HFF-Myc (cell line): ENCODE measurements at places on chromosomes 4 and X.

GRCh38 chr4:3530051-3530450 lies 2.2 kb downstream of the LRPAP1 start:
- DNase-seq: no peak

DNA sequence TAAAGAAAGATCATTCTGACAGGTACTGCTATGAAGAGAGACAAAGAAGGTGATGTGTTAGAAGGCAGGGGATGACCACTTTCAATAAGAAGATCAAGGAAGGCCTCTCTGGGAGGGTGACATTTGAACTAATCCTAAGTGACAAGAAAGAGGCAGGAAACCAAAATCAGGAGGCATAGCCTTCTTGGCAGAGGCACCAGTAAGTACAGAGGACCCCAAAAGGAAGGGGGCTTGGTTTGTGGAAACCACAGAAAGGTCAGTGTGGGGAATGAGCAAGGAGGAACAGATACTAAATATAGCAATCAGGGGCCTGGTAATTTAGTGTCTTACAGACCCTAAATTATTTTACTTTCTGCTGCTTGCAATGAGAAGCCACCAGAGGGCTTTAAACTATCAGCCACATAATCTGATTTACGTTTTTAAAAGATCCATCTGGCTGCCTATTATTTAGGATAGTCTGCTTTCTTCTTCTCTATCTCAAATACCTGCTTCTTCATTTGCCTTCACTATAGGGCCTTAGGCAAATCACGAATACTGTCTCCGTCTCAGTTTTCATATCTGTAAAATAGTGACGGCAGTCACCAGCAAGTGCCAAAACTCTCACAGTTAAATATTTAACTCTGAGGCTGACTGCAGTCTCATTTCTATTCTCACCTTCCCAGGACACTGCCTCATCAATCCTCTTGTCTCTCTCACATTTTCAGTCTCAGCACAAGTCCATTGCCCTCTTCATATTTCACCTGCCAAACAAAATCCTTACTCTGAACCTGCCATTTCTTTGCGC lies 16.7 kb downstream of the NR3C2 start:
- DNase-seq: no peak

DNA sequence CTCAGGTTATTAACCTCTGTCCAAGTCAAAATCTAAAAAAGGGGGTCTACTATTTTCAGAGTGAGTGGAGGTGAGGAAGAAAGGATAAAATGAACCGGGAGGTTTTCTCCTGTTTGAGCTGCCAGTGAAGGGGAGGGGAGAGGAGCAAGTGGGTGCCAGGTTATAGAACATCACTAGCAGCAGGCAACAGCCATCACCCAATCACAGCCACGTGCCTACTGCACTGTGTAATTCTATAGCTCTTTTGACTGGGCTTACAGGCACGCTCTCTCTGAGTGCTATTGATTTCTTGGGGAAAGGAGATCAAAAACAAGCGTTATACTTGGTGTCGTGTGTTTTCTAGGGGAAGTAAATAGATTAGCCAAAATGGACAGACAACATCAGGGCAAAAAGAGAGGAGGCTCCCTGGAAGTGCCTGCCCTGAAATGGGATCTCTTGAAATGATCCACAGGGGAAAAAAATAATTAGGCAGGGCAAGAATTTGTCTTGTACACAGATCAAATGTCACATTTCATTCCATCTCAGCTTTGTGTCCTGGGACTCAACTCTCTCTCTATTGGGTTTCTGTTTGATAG lies 300.5 kb upstream of the LCORL start:
- no peak for DNase-seq

- DNase-seq: no peak
These were observed 94.3 kb downstream of the VCX3A start for GRCh38 chrX:6440648-6441047.

DNA sequence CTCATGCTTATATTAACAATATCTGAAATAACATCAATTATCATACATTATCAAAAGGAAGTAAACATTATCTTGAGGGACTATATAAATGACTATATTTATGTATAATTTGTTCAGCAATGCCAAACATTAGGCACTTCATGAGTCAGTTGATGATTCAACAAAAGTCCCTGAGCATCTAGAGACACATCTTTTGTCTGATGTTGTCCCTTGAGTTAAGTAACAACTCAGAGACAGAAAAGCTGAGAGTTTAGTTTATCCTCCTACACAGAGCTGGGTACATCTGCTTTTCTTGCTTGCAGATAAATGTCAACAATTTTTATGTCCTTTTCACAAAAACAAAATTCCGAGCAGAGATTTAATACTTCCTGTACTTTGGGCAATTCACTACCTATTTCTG lies 311.1 kb downstream of the INPP4B start:
- DNase-seq: no peak

GRCh38 chr4:94743838-94744237 lies 13.9 kb upstream of the BMPR1B start:
- DNase-seq: no peak

- no peak for DNase-seq
These were observed 5.5 kb upstream of the PHF8 start for GRCh38 chrX:54049801-54050200.

DNA sequence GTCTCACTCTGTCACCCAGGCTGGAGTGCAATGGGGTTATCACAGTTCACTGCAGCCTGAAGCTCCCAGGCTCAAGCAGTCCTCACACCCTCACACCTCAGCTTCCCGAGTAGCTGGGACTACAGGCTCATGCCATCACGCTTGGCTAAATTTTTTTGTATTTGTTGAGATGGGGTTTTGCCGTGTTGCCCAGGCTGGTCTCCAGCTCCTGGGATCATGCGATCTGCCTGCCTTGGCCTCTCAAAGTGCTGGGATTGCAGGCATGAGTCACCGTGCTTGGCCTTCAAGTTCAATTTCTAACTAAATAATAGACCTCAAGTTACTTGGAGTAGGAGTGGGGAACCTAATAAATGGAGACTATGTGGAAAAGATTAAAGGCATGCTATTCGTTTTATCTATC lies 48.9 kb downstream of the MND1 start:
- no peak for DNase-seq

GRCh38 chrX:99795495-99795894 lies 614.6 kb downstream of the PCDH19 start:
- no peak for DNase-seq

GRCh38 chrX:12961196-12961718 lies 13.7 kb upstream of the TMSB4X start:
- DNase-seq: no peak

DNA sequence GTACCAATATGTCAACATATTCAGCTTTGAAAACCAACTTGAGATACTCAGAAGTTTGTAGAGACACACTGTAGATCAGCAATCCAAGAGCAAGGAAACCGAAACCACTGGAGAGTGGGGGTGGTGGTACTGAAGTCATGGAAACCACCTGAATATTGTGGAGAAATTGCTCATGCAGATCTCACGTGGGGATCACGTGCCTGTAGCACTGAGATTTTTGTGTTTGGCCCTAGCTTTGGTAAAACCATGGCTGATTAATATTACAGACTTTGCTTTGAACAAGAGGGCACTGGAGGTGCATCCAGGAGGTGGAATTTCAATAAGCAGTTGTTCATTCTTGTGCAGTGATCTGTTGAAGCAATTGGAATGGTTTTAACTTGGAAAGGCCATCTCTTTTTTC lies 47.2 kb downstream of the GBA3 start:
- DNase-seq: no peak
